Thoracic aorta (tissue), 2 donors: ENCODE measurements at places on chromosomes 2 and 18.
A peak's percentile ranks its signal among the peaks of the same experiment; 100 is the strongest.

- no peak overlapping the region for H3K4me3 ChIP-seq
- H3K4me1 ChIP-seq, result no peaks in the 10 kb centered on the region
- H3K36me3 ChIP-seq, result no peaks in the 10 kb centered on the region
- no peak for DNase-seq
- no peaks in the 10 kb centered on the region for H3K27me3 ChIP-seq
- no peak overlapping the region for H3K27ac ChIP-seq
Measured at GRCh38 chr18:76994086-76994654, 138.4 kb downstream of the MBP start.

- H3K27ac ChIP-seq, result no peak overlapping the region
- no peak overlapping the region for H3K4me3 ChIP-seq
- H3K36me3 ChIP-seq, result no peaks in the 10 kb centered on the region
- no peak for DNase-seq
Measured at GRCh38 chr2:204425821-204426220, 119.5 kb upstream of the PARD3B start.

DNA sequence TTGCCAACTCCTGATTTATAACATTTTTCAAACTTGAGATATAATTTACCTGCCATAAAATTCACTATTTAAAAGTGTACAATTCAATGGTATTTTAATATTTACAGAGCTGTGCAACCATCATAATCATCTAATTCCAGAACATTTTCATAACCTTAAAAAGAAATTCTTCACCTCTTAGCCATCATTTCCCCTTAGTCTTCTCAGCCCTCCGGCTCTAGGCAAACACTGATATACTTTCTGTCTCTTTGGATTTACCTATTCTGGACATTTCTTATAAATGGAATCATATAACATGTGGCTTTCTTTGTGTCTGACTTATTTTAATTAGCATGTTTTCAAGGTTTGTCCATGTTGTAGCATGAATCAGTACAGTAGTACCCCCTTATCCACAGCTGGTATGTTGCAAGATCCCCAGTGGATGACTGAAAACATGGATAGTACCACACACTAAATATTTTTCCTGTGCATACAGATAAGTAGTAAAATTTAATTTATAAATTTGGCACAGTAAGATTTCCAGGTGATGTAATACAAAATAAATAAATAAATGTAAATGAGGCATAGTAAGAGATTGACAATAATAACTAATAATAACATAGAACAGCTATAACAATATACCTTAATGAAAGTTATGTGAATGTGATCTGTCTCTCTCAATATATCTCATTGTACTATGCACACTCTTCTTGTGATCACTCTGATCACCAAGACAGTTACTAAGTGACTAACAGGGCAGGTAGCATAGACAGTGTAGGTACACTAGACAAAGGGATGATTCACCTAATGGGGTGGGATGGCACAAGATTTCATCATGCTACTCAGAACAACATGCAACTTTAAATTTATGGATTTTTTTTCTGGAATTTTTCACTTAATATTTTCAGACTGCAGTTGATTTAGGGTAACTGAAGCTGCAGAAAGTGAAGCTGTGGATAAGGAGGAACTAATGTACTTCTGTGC, 73.1 kb downstream of the RAB3GAP1 start:
- H3K27me3 ChIP-seq, result no peaks in the 10 kb centered on the region
- peaks cover 20% of the 10 kb centered on the region for H3K36me3 ChIP-seq
- no peak for DNase-seq
- no peaks in the 10 kb centered on the region for H3K4me1 ChIP-seq

DNA sequence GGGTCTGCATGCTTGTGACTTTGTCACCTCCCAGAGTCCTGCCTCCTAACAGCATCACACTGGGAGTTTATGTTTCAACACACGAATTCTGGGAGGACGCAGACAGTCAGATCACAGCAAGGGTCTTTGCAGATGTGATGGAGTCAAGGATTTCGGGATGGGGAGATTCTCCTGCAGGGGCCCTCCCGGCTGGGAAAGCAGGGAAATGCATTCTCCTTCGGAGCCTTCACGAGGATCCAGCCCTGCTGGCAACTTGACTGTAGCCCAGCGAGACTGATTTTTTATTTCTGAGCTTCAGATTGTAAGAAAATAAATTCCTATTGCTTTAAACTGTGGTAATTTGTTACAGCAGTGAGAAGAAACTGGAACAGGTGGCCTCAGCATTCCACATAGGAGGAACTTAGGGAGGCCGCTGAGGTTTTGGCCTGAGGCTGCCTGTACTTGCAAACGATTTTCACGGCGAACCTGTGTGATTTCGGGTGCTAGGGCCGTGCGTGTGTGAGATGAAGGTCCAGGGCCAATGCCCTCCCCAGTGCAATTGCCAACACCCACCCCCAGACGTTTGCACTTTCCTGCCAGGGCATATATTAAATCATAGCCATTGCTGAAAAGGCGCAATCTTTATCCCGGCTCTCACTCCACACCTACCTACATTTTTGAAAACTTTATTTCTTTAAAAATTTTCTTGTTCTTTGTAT, 79.8 kb downstream of the ASB1 start:
- H3K4me3 ChIP-seq, result no peak overlapping the region
- DNase-seq, result no peak
- no peaks in the 10 kb centered on the region for H3K36me3 ChIP-seq
- no peak overlapping the region for H3K27ac ChIP-seq
- H3K27me3 ChIP-seq, result no peaks in the 10 kb centered on the region

- H3K4me1 ChIP-seq, result no peaks in the 10 kb centered on the region
- no peak for DNase-seq
- no peak overlapping the region for H3K4me3 ChIP-seq
Measured at GRCh38 chr18:66510357-66511045, 93.4 kb downstream of the CDH19 start.

DNA sequence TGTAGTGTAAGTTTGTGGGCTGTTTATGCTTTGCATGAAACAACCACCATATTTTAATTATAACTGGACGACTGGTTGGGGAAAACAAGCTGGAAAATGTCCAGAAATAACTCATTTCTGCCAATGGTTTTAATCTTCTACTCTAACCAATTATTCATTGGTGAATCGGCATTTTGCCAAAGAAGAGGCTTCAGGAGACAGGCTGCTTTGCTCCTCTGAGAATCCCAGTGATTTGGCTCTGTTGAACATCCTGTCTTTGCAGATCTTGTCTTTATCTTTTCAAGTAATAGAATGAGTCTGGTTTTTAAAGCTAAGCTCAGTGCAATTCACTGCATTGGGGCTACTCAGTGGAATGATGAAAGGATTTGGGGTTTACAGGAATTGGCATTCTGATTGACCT, 109.6 kb downstream of the APOB start:
- no peak for DNase-seq
- peaks cover 25% of the 10 kb centered on the region for H3K4me1 ChIP-seq
- no peak overlapping the region for H3K27ac ChIP-seq
- no peaks in the 10 kb centered on the region for H3K27me3 ChIP-seq

DNA sequence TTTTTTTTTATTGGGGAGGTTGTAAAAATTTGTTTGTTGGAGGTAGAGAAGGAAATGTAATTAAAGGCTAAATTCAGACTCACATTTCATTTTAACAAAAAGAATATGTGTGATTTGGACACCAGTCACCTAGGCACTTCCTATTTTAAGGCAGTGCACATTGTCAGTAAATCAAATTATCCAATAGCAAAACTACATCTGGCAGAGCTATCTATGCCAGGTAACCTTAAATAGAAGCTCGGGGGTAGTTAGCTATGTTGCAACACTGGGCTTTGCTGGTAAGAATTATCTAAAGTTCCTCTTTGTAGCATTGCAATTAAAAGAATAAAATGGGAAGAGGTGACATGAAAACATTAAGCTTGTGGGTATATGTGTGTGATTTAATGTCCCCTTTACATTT, 1064.4 kb upstream of the ZEB2 start:
- no peaks in the 10 kb centered on the region for H3K27me3 ChIP-seq
- no peaks in the 10 kb centered on the region for H3K4me1 ChIP-seq
- H3K36me3 ChIP-seq, result no peaks in the 10 kb centered on the region
- H3K4me3 ChIP-seq, result no peak overlapping the region

DNA sequence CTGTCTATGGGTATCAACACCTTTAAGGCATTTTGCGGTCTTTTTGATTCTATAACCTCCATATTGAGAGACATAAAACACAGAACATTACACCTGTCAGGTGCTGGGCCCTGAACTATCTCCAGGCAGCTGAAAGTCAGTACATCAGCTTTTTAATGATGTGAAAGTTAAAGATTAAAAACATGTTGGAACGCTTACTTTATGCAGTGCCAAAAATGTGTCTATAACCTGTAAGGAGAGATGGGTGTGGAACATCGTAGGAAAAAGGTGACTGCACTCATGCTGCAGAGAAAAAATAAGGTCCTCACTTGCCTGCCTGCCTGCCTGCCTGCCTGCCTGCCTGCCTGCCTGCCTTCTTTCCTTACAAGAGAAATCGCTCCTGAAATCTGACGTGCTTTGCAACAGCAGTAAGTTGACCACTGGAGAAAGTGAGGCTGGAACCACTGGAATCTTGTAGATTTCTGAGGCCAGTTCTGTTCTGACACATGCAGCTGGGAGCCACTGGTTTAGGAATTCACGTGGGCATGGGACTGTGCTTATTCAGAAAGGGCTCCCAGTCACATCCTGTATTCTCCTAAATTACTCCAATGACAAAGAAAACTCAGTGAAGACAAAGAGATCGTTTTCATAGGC, 34.1 kb downstream of the BCL11A start:
- H3K4me3 ChIP-seq, result no peak overlapping the region
- H3K27ac ChIP-seq, result no peak overlapping the region
- no peaks in the 10 kb centered on the region for H3K27me3 ChIP-seq
- H3K4me1 ChIP-seq, result no peaks in the 10 kb centered on the region
- DNase-seq, result no peak

DNA sequence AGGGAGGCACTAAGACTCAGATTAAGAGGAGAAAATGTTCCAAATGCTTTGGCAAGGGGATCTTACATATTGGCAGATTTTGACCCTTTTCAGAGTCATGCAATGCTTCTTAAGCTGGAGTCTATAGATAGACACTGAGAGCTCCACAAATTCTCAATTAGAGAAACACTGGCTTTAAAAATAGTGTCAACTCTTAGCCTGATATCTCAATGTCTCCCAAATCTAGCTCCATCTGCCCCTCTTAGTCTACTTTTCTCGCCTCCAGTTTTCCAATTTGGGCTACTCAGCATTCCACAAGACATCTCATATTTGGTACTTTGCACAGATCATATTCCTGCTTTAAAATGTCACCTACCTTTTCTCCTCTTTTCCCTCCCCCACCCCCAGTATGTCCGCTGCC, 232.6 kb downstream of the LRRTM1 start:
- no peak overlapping the region for H3K4me3 ChIP-seq
- H3K4me1 ChIP-seq, result no peaks in the 10 kb centered on the region
- H3K27me3 ChIP-seq, result no peaks in the 10 kb centered on the region
- no peaks in the 10 kb centered on the region for H3K36me3 ChIP-seq
- no peak overlapping the region for H3K27ac ChIP-seq

DNA sequence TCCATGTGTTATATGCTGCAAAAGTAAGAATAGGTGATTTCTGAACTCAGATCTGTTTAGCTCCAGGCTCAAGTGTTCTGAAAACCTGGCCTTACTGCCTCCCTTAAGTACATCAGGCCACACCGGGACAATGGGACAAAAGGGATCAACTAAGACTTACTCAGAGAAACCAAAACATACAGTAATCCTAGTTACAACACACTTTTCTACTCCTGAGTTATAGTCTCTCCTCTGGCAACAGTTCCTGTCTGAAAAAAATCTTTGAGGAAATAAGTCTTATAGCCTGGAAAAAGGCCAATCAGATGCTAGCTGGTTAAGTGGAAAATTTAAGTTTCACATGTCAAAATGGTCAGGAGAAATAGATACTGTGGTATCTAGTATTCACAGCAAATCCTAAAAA, 5.6 kb downstream of the METTL5 start:
- H3K4me1 ChIP-seq, result peaks cover 18% of the 10 kb centered on the region
- peaks cover 11% of the 10 kb centered on the region for H3K36me3 ChIP-seq
- H3K4me3 ChIP-seq, result no peak overlapping the region
- DNase-seq, result no peak
- no peaks in the 10 kb centered on the region for H3K27me3 ChIP-seq

GRCh38 chr2:23564615-23564960, 179.6 kb downstream of the KLHL29 start:
- no peaks in the 10 kb centered on the region for H3K36me3 ChIP-seq
- no peaks in the 10 kb centered on the region for H3K27me3 ChIP-seq
- H3K27ac ChIP-seq, result peak overlapping the region; percentile 84
- H3K4me3 ChIP-seq, result no peak overlapping the region

GRCh38 chr2:153228904-153229303, 249.7 kb downstream of the RPRM start:
- H3K27me3 ChIP-seq, result no peaks in the 10 kb centered on the region
- no peaks in the 10 kb centered on the region for H3K4me1 ChIP-seq
- no peak for DNase-seq
- H3K27ac ChIP-seq, result no peak overlapping the region

GRCh38 chr18:58908006-58908405, 43.3 kb downstream of the ZNF532 start:
- peak overlapping the region; percentile 11 for H3K27ac ChIP-seq
- no peaks in the 10 kb centered on the region for H3K36me3 ChIP-seq
- no peak overlapping the region for H3K4me3 ChIP-seq
- H3K27me3 ChIP-seq, result no peaks in the 10 kb centered on the region
- H3K4me1 ChIP-seq, result peaks cover 27% of the 10 kb centered on the region
- DNase-seq, result no peak

DNA sequence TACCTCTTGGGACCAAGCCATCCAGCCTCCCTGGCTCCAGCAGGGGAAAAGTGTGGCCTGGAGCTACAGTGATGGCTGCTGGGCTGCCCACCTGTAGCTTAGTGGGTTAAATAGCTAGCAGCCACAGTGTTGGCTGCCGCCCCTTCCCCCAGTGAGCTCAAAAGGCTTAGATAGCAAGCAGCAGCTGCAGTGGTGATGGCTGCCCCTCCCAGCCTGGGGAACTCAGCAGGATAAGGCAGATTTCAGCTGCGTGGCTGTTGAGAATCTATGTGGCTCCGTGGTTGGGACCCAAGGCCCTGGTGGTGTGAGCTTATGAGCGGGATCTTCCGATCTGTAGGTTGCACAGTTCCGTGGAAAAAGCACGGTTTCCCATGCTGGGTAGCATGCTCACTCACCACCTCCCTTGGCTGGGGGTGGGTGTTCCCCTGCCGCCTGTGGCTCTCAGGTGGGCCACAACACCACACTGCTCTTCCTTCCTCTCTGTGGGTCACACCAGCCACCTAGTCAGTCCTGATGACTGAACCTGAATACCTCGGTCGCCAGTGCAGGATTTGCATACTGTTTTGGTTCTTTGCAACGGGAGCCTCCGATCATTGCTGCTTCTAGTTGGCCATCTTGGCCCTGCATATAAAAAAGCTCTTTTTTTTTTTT, 946.5 kb upstream of the FAM98A start:
- H3K36me3 ChIP-seq, result no peaks in the 10 kb centered on the region
- no peaks in the 10 kb centered on the region for H3K4me1 ChIP-seq
- no peaks in the 10 kb centered on the region for H3K27me3 ChIP-seq
- no peak for DNase-seq
- H3K27ac ChIP-seq, result no peak overlapping the region

DNA sequence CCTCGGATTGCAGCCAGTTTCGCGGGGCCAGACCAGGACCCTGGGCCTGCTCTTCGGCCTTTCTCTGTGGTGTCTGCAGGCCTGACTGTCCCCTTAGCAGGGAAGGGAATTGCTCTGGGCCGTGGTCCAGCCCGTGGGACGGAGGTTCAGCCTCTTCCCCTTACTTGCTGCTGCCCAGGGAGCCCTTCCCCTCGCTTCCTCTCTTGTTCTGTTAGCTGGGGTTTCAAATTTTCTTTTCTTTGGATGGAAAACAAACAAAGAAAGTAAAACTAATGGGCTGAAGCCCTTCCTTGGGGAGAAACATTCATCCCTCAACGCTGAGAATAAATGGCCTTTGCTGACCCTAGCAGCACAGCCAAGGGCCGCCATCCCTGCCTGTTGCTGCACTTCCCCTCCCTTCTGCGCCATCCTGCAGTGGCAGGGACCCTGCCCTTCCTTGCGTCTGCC, 52.4 kb downstream of the ASAP2 start:
- H3K27me3 ChIP-seq, result no peaks in the 10 kb centered on the region
